GM12891 (cell line): ENCODE measurements at places on chromosomes 5 and 9.

GRCh38 chr5:53950621-53951020, 359.8 kb downstream of the ARL15 start:
- no peak for DNase-seq

DNA sequence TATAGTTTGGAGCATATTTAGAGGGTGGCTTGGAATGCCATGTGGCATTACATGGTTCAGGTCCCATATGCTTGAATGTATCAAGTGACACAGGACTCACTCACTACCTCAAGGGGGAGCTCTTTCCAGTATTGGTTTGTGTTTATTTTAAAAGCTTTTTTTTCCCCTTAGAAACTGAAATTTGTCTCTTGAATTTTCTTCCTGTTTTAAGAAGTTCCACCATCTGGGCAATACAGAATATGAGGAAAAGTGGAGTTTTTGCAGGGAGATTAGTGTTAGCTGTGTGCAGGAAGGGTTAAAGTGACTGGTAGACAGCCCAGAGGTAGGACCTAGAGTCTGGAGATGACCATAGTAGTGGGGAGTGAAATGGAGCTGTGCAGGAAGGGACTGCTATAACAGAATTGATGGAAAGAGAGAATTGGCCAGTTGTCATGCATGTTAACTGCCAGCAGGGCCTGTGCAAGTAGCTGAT, 36.6 kb downstream of the CTNNA1 start:
- peak; percentile 30 for DNase-seq

DNA sequence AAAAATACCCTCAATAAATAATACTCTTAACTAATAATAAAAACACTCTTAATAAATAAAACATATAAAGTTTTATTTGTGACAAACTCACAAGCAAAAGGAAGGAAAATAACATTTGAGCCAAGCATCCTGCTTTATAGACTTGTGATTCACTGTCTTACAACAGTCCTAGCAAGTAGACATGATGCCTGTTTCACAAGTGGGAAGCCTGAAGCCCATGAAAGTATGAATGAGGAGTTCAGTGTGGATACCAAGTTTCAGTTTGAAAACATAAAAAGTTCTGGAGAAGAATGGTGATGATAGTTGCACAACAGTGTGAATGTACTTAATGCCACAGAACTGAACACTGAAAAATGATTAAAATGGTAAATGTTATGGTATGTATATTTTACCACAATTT, 10.9 kb downstream of the HABP4 start:
- DNase-seq: no peak

DNA sequence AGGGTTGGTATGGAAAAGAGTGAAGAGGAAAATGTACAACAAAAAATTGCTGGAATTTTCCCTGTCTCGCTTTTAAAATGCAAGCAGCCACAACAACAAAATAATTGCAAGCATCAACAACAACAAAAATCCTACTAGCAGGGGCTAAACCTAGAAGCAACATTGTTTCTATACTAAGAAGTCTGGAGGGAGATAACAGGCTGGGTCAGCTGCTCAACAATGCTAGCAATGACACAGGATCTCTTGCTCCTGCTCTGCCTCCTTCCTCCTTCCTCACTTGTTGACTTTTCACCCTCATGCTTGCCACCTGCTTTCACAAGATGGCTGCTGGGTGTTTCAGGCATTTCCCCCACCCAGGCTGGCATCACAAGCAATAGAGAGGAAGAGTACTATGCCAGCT, 7.6 kb upstream of the AOPEP start:
- DNase-seq: no peak

DNA sequence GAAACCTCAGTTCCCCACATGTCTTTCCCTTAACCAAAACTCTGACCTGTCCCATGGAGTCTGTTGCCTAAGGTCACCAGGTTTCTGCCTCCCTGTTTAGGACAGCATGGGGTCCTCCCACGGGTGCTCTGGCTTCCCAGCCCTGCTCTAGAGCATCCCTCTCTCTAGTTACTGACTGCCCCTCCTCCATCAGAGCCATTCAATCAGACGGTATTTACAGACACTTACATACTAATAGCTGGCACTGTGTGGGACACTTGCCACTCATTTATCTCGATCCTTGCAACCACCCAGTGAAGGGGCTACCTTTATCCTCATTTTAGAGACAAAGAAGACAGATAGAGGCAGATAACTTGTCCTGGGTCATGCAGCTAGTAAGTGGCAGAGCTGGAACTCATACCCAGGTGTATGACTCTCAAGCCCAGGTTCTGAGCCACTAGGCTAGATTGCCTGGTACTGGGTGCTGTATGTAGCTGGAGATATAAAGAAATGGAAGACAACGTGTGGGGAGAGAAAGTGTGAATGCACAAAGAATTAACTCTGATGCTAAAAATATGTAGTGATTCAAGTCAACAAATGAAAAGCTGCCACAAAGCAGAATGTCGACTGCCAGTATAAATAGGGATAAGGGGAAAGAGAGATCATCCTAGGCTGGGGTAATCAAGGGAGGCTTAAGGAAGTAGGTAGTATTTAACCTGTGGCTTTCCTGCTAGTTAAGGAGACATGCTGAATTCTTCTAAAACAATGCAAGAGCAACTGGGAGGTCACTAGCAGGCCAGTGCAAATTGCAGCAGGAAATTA, 52.5 kb upstream of the PDE8B start:
- DNase-seq: no peak

DNA sequence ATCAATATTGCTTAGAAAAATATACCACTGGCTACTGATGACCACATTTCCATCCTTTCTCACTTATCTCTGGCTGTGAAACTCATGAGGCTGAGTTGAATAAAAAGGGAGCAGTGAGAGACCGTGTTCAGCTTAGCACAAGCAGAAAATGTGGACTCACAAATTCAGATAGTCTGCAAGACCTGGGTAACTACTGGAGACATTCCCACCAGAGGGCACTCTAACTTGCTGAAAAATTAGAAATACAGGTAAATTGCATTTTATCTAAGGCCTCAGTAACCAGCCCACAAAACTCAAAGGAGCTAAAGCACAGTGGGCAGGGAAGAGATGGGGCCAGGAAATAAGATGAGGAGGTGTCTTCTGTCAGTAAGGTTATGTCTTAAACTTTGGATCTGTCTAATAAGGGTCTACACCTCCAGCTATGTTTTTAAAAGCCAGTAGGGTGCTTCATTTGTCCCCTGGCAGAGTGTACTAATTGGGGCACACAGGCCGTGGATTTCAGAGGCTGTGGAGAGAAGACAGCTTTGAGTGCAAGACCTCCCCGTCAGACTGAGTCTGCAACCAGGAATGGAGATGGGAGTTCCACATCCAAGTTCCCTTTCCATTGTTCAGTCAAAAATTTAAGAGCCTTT, 8.7 kb upstream of the NDUFB6 start:
- DNase-seq: no peak

DNA sequence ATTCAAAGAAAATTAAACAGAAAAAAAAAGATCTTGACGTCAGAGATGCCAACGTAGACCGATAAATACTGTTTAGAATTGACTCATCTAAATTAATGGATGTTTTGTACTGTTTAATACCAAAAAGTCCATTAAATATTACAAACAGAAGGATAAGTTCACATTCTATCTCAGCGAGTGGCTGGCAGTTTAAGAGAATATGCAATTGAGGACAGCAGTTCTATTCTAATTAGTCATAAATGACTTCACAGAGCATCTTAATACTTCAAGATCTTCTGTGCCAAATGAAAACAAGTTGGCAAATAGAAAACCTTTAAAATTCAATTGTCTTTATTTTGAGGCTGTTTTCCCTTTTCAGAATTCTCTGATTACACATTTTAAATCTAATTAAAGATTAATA, 326.6 kb upstream of the NREP start:
- no peak for DNase-seq

DNA sequence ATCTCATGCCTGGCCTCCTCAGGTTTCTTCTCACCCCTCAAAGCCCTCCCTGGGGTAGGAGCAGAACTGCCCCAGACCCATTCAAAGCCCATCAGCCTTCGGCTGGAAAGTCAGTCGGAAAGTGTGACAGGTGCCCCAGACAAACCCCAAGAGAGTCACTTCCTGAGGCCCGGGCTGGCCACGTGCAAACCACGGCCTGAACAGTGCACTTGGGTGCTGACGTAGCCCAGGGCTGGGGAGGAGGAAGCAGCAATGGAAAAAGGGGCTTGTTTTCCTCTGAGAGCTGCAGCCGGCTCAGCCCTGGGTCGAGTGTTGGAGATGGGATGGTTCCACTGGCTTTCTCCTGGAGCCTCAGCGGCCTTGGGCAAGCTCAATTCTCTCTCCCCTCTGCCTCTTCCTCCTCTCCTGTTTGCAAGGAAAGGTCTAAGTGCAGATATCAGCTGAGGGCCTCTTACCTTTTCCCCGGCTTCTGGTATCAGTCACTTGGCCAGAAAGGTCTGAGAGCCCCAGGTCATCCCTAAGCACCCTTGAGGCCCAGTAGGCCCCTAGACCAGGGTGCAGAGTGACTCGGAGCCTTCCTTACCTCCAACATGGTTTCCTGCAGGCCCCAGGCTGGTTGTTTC, 5.9 kb upstream of the EGR1 start:
- DNase-seq: no peak

DNA sequence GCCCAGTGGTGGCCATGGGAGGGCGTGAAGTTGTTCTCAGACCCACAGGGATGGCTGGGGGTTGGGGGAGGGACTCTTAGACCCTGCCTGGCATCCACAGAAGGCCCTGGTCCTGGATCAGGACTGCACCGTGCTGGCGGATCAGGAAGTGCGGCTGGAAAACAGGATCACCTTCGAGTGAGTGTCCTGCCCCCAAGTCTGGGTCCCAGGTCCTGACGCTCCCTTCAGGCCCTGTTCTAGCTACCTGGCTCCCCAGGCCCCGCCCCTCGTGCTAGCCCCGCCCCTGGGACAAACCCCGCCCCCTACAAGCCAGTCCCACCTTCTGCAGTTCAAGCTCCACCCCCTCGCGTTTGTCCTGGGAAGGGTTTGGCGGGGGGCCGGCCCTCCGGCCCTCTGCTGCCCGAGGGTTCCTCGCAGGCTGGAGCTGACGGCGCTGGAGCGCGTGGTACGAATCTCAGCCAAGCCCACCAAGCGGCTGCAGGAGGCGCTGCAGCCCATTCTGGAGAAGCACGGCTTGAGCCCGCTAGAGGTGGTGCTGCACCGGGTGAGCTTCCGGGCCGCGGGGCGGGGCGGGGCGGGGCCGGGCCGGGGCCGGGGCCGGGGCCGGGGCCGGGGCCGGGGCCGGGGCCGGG, 12.9 kb downstream of the RGS14 start:
- DNase-seq: peak; percentile 81

GRCh38 chr9:13049223-13049622, 230.3 kb downstream of the MPDZ start:
- no peak for DNase-seq

DNA sequence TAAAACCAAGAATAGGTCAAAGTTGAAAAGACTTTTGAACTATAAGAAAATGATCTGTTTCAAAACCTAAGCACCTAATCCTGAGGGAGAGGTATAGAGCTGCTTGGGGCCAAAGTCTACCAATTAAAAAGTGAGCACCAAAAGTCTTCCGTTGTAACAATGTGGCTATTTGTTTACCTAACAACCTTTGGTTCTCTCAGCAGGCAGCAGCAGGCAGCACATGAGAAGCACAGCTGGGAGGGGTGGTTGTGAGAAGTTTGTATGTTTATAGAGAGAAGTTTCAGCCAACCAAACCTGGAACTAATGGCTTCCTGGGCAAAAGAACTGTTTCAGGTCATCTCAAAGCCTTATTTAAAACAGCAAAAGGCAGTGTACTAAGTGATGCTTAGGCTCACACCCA, 59.8 kb upstream of the TBC1D9B start:
- no peak for DNase-seq

- no peak for DNase-seq
Observed at GRCh38 chr5:35336230-35336629, 105.9 kb upstream of the PRLR start.

GRCh38 chr9:69585571-69585970, 86.6 kb downstream of the APBA1 start:
- DNase-seq: no peak

GRCh38 chr9:91193658-91194391, 167.9 kb downstream of the AUH start:
- peak; percentile 52 for DNase-seq

GRCh38 chr5:66807743-66808142, 211.6 kb downstream of the MAST4 start:
- DNase-seq: no peak

DNA sequence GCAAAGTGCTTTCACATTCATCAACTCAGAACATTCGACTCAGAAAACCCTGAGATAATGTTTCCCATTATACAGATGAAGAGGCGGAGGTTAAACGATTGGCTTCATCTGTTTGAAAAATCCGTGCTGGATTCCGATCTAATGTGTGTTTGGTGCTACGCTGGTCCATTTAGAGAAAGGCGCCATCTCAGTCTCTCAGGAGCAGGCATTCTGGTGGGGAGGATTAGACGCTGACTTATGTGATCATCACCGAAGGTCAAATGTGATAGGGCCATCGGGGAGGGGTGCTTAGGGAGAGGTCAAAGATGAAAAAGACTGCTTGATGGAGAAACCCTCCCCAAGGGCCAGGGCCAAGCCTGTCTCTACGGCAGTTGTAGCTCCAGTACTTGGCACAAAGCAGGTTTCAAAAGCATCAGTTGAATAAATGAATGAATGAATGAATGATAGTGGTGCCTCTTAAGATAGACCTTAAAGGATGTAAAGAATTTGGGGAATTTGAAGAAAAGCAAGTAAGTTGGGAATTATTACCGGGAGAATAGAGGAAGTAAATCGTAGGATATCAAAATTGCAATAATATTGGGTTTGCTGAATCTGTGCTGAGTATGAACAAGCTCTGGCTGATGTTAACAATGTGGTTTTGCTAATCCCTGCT, 160.6 kb upstream of the SHB start:
- DNase-seq: no peak

DNA sequence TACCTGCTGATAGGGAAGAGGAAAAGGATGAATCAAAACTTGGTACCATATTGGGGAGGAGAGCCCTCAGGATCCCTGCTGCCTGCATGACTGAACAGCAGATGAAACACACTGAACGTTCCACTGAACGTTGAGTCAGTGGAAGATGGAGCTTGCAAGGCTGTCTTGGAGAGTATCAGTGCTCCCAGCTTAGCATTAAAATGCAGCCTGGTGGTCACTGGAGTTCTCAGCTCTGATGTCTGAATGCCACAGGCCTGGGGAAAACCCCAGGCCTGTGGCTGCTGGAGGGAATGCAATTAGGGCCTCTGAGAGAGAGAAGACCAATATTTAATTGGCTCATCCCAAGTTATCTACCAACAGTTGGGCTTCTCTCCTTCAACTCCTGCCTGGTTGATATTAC, 54.5 kb downstream of the PDE4D start:
- no peak for DNase-seq

GRCh38 chr9:97592126-97592525, 41.0 kb downstream of the TSTD2 start:
- no peak for DNase-seq

DNA sequence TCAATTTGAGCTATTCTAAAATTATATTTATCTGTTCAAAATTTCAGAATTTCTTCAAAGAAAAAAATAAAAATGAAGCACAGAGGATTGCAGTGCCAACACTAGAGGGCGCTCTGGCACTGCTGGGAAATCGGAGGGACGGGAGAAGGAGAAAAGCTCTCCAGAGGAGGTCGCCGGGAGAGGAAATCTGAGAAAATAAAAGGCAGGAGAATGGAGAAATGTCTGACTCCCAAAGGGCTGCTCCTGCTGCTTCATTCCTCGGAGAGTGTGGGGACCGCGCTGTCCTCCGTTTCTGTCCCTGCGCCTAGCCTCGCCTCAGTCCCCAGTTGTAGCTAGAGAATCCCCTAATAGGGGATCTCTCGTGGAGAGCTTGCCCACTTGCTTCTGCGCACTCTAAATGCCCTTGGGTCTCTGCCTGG, 40.0 kb upstream of the ARSB start:
- DNase-seq: no peak
